ENCODE measurements at places on chromosomes 1 and 21.

- no peak for DNase-seq
These were observed 85.7 kb downstream of the KCNN3 start for GRCh38 chr1:154784416-154784815.

GRCh38 chr1:25723250-25723880 lies 76.6 kb upstream of the SELENON start:
- DNase-seq: no peak

DNA sequence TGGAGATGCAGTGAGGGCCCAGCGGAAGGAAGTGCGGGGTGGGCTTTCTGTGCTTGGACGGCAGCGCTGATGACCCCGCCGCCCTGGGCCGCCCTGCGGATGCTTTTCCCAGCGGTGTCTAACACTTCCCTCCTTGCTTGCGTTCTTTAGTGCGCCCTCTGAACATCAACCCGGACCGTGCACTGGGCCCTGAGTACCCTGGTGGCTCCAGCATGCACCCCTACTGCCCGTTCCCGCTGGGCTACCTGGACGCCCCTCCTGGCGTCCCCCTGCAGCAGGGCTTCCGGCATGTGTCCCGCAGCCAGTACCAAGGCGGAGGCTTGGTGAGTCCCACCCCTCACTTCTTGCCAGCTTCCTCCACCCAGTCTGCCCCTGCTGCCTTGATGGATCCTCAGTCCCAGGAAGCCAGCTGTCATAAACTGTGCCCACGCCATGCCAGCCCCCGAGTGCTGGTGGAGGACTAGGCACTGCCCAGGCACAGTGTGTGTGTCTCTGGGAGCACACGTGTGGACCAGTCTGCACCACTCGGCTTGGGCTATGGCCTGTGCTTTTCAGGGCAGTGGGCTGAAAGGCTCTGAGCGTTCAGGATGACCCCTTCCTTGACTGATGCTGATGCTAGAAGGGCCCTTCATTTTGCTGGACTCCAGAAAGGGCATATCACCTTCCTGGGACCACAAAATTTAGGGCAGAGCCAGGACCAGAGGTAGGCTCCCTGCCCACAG lies 2.3 kb downstream of the DMRTB1 start:
- no peak for DNase-seq

GRCh38 chr1:231160895-231161666 lies 777 bp upstream of the TRIM67 start:
- no peak for DNase-seq

GRCh38 chr1:227295609-227296008 lies 22.7 kb downstream of the CDC42BPA start:
- no peak for DNase-seq

- no peak for DNase-seq
These were observed 1.1 kb downstream of the SERTAD4 start for GRCh38 chr1:210233495-210234328.

DNA sequence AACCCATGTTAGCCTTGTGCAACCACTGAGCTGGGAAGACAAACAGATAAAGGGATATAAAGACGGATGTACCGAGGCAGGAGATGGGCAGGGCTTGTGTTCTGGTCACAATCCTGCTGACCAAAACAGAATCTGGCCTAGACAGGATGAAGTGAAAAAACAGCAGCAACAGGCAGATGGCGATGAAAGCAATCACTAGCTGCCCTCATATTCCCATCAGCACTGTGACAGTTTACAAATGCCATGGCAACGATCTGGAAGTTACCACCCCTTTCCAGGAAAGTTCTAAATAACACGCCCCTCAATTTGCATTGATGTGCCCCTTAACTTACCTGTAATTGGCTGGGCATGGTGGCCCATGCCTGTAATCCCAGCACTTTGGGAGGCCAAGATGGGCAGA lies 40.6 kb upstream of the CD46 start:
- peak; percentile 7 for DNase-seq

DNA sequence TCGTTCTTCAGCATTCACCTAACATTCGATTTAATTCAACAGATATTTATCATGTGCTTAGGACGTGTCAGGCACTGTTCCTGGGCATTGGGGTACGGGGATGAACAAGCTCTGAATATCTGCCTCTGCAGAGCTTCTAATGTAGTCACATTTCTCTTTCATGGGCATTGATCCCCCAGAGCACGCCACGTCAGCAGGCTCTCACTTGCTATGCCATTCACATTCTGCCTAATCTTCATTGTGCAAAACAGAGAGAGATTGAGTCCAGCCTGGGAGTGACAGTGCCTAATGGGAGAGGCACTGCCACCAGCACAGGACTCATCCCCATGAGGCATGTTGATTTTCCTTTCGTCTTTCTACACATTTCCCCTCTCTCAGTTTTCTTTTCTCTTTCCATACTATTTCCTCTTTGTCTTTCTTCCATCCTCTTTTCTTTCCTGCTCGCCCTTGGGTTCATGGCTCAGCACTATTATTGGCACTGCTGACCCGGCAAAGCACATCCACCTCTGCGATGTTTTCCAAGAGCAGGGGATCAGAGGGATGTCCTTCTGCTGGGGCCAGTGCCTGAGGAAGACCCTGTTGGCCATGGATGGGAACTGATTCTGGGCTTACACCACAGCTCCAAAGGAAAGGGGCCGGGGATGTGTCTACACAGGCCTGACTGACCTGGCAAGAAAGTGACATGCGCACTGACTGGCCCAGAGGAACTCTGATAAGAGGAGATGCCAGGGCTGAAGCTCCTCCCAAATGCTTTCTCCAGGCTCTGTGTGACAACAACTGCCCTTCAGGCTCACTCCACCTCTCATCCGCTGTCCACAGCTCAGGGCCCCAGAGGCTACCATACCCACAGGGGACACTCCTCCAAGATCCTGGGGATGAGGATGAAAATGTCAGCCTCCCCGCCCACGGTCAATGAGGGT lies 195.9 kb downstream of the TOMM20 start:
- DNase-seq: no peak

- DNase-seq: no peak
These were observed 123.2 kb downstream of the NR5A2 start for GRCh38 chr1:200150721-200151120.

- DNase-seq: no peak
These were observed 128.6 kb downstream of the CLEC20A start for GRCh38 chr1:178368208-178368607.

DNA sequence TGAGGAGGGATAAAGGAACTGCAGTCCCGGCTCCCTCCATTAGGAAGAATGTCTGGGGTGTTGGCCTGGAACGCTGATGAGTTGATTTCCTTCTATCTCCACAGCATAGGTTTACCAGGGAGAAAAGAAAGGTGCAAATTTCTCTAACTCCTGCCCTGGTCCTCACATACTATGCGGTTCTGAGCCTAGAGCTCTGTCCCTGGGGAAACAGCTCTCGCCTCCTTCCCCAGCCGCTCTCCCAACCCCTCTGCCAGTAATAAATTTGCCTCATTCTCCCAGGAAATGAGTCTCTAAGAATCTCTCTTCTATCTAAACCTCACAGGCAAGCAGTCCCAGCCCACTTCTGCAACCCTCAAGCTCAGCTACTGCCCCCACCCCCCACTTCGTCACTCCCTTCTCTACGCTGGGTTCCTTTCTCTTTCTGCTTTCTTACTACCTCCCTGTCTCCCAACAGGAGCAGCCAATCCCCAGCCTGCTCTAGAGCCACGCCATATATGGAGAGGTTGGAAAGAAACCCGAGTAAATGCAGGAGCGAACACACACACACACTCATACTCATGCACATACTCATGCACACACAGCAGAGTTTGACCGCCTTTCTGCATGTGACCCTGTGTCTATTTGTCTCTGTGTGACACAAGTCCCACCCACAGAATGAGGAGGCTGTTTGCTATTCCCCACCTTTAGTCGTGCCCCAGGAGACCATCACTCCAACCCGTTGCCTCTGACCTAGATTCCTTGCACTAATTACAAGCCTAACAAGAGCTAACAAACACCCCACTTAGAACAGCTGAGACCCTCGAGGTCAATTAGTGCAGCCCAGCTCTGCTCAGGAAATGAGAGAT lies 13.4 kb downstream of the PLEKHO1 start:
- DNase-seq: no peak

DNA sequence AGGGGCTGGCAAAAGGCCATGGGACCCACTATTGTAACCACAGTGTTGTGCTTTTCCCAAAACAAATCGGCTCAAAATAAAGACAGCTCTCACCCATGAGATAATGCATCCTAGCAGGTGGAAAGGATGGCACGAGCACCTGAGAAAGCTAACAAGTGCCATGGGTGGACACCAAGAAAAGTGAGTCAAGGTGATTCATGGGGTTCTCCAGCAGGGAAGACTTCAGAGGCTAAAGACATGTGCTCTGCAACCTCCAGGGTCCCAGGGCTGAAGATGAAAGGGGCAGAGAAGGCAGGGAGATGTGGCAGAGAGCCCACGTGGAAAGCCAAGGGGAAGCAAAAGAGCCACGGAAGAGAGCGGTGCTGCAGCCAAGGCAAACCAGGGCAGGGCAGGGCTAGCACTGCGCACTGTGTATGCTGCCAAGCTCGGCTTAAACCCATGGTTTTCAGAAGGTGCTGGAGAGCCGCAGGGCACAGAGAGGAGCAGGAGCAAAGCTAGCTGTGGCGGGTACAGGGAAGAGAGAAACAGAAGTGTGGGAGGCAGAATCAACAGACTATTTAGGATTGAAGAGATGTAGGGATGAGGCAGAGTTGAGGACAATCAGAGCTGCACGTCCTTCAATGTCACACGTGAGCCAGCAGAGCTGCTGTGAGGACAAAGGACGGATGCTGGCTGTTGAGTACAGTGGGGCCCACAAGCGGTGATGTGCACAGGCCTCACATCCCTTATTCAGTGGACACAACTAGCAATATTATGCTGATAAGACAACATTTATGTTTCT lies 41.8 kb upstream of the C1orf198 start:
- no peak for DNase-seq

DNA sequence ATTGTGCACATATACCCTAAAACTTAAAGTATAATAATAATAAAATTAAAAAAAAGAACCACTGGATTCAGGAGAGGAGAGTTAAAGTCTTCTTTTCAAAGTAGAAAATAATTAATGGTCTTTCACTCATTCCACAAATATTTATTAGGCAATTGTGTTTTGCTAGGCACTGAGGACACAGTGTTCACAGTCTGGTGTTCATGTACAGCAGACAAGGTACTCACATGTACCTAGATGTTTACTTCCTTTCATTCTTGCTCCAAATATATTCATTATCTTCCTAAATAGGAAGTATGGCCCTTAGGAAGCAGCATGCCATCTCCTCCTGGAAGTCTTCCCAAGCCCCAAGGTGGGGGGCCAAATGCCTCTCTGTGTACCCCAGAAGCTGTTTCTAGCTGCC lies 265.0 kb downstream of the NPHP4 start:
- no peak for DNase-seq

DNA sequence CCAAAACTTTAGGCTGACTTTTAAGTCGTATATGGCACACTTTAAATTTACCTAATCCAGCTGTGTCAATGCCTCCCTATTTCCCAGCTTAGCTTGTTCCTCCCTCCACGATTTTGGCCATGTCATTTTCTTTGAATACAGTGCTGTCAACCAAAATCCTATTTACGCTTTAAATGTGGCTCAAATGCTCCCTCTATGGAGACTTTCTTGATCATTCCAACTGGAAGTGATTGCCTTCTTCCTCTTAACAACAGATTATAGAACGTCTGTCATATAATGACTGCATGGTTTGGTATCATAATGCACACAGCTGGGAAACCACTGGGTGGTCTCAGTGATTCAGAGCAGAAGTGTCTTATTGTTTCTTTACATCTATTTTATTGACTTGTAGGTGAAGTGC lies 18.9 kb upstream of the BATF3 start:
- DNase-seq: no peak

GRCh38 chr1:6703016-6703415 lies 1.4 kb upstream of the DNAJC11 start:
- DNase-seq: peak; percentile 4

- DNase-seq: no peak
These were observed 213.7 kb downstream of the FOXD2 start for GRCh38 chr1:47651311-47652089.

- no peak for DNase-seq
These were observed 3.4 kb upstream of the AJAP1 start for GRCh38 chr1:4650981-4651380.

DNA sequence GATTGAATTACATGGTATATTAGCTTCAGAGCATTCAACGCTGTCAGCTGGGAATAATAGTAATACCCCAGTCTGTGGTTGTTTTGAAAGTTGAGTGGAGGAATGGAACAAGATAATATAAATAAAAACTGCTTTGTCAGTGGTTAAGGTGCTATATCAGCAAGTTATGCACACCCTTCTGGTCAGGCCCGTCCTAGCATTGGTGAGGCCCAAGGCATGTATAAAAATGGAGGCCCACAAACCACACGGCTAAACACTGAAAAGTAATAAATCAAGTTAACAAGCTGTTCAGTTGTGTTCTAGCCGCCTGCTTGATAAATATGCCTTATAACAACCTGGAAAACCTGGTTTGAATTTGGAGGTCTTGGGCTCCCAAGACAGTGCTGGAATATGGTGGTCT lies 77.4 kb downstream of the PSMG1 start:
- DNase-seq: no peak

DNA sequence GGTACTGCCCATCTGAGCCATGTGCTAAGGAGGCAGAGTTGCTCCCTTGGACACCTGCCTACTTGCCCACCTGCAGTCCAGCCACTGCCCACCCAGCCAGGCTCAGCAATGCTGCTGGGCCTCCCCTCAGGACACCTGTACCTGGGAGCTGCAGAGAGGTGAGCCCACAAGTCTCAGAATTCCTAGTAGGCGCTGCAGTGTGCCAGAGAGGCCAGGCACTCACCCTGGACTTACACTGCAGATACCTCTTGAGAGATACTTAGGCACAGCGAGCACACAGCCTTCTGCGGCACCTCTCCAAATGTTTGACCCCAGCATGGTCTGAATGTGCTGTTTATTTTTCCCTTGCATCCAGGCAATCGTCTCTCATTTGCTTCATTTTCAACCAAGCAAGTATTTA lies 71.0 kb downstream of the PGBD5 start:
- DNase-seq: no peak

- peak; percentile 75 for DNase-seq
These were observed 32.1 kb downstream of the CD244 start for GRCh38 chr1:160830321-160831153.

DNA sequence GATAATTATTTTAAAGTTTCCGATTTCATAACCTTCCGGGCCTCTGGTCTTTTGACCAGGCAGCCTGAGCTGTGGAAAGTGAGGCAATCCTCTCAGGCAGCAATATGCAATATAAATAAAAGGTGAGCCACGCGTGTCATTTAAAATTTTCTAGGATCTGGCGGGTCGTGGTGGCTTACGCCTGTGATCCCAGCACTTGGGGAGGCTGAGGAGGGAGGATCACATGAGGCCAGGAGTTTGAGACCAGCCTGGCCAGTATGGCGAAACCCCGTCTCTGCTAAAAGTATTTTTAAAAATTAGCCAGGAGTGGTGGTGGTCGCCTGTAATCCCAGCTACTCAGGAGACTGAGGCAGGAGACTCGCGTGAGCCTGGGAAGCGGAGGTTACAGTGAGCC lies 546 bp upstream of the ZNF695 start:
- no peak for DNase-seq

DNA sequence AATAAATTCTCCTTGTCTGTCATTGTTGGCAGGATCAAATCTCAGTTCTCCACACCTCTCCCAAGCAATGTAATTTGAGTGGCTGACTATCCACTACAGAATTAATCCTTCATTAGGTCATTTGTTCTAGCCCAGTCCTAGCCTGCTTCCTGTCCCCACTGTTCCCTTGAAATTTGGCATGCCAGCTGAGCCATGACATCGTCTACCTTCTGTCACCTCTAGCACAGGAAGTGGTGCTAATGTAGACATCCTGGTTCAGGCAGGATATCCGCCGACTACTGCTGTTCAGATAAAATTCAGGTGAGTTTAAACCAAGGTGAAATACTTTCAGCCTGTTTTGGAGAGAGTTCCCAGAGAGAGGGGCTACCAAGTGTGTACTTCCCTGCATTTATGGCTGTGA lies 5.9 kb downstream of the CHRM3 start:
- no peak for DNase-seq

GRCh38 chr1:201455098-201455497 lies 13.9 kb downstream of the PHLDA3 start:
- DNase-seq: no peak
